ENCODE measurements at places on chromosomes 7 and 10. TPM values are rescaled to one million over a fixed set of nuclear protein-coding genes. Genes with fewer than 3 reads are reported as not detected.

ARHGEF35 gene
- not detected for total RNA-seq

CYP2C18 gene
- not detected for total RNA-seq

SUN3 gene
- total RNA-seq: 17.0 TPM

VAX1 gene
- not detected for total RNA-seq

DOCK1 gene
- 60.4 TPM for total RNA-seq

ADGRA1 gene
- total RNA-seq: not detected

LMOD2 gene
- total RNA-seq: not detected

PKD2L1 gene
- not detected for total RNA-seq

SFTPA1 gene
- not detected for total RNA-seq

GCK gene
- total RNA-seq: 0.13 TPM

TFR2 gene
- not detected for total RNA-seq

SAP25 gene
- total RNA-seq: 0.60 TPM

RINT1 gene
- total RNA-seq: 9.0 TPM

KCNMA1 gene
- 0.94 TPM for total RNA-seq

SLF2 gene
- total RNA-seq: 31.4 TPM

LZTS2 gene
- 72.8 TPM for total RNA-seq

MICU1 gene
- total RNA-seq: 50.7 TPM

ANKRD1 gene
- 29.8 TPM for total RNA-seq

HOXA5 gene
- total RNA-seq: 0.79 TPM

DNAH11 gene
- 13.1 TPM for total RNA-seq

ZNF365 gene
- total RNA-seq: 3.0 TPM

FEZF1 gene
- not detected for total RNA-seq

INSYN2A gene
- total RNA-seq: not detected

MKX gene
- not detected for total RNA-seq

SNX10 gene
- 1.1 TPM for total RNA-seq

CLEC5A gene
- not detected for total RNA-seq

TRIM50 gene
- not detected for total RNA-seq

SCART1 gene
- 0.18 TPM for total RNA-seq

MBL2 gene
- total RNA-seq: not detected

GDF2 gene
- not detected for total RNA-seq

MLXIPL gene
- not detected for total RNA-seq

PDK4 gene
- total RNA-seq: not detected

CLDN15 gene
- 0.72 TPM for total RNA-seq

OR2A7 gene
- total RNA-seq: not detected

Measured in SJSA1 (cell line).